ENCODE measurements at places on chromosomes 3 and 15.

GRCh38 chr3:5143464-5143863 lies 21.4 kb downstream of the ARL8B start:
- no peak for DNase-seq

GRCh38 chr3:157088601-157089454 lies 71.1 kb downstream of the CCNL1 start:
- DNase-seq: peak; percentile 95

DNA sequence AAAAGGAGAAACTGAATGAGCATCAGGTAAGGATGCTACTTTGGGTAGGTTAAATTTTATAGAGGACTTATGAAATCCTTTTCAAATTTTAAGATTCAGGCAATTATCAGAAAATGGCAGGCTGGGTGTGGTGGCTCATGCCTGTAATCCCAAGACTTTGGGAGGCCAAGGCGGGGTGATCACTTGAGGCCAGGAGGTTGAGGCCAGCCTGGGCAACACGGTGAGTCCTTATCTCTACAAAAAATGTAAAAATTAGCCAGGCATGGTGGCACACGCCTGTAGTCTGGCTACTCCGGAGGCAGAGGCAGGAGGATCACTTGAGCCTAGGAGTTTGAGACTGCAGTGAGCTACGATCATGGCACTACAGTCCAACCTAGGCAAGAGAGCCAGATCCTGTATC lies 23.1 kb downstream of the DCUN1D1 start:
- DNase-seq: no peak

- DNase-seq: no peak
Observed at GRCh38 chr15:75891895-75892294, 11.8 kb upstream of the FBXO22 start.

DNA sequence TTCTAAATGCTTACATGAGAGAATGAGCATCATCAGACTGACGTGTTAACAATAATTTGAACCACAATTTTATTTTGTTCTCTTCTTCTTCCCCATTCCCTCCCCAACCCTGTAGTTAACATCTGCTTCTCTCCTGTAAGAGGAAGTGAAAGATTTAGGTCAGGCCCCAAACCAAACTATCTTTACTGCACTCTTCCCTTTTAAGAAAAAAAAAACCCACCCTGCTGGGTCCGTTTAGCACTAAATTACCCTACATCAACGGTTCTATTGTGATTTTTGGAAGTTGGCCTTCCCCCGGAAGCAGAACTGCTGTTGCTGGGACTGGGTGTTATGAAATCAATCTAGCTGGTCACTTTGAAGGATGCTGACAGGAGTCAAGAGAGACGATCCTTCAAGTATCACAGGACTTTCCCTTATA lies 49.4 kb downstream of the NFKBIZ start:
- DNase-seq: peak; percentile 34

DNA sequence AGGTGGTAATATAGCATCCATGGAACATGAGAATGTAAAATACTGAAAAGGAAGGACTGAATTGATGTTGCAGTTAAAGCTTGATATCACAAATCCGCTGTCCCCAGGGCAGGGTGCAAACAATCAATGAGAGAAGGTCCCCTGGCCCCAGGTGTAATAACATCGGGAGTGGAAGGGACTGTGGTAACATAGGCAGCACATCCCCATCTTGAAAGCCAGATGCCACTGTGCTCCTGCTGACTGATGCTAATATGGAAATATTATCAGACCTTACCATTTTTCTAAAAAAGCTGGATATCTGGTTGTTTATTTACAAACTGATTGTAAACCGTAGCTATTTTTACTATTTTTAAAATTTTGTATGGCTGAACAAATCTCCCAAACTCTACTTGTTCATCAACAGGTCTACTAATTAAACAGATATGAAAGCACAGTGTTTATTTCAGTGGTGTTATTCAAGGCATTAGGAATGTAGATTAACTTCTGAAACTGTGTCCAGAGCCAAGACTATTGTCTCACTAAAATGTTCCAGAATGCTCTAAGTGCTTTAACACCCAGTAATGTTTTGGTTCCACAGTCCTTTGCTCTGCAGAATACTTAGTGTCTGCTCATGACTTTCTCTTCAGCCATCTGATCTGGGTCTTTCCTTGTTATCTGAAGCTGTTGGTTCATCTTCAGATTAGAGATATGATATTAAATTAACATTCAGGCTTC lies 386.0 kb upstream of the RARB start:
- no peak for DNase-seq

DNA sequence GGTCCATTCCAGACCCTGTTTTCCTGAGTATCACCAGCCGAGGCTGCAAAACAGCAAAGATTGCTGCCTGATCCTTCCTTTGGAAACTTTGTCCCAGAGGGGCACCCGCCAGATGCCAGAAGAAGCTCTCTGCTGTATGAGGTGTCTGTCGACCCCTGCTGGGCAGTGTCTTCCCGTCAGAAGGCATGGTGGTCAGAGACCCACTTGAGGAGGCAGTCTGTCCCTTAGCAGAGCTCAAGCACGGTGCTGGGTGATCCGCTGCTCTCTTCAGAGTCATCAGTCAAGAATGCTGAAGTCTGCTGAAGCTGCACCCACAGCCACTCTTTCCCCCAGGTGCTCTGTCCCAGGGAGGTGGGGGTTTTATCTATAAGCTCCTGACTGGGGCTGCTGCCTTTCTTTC lies 1121.2 kb downstream of the NSUN3 start:
- DNase-seq: no peak

GRCh38 chr15:29698030-29698701 lies 124.1 kb downstream of the TJP1 start:
- DNase-seq: no peak

DNA sequence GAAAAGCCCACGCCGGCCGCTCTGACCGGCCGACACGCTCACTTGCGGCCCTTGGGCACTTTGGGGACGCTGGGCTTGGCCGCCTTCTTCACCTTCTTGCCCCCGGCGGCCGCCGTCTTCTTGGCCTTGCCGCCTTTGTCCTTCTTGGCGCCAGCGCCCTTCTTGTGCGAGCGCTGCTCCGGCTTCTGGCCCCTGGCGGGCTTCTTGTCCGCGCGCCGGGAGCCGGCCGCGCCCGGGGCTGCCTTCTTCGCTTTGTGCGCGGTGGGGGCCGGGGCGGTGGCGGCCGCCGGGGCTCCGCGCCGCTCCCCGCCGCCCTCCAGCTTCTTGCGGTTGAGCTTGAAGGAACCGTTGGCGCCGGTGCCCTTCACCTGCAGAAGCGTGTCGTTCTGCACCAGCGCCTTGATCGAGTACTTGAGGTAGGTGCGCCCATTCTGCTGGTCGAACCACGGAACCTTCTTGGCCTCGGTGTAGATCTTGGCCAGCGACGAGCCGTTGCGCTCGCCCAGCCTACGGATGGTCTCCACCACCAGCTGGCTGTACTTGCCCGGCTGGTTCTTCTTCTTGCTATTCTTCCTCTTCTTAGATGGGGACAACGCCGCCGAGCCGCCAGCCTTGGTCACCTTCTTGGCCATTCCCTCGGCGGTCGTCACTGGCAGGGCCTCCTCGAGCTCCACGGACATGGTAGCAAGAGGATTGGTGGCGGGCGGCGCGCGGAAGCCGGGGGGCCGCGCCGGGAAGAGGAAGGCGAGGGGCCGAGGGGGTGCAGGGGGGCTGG lies 36.7 kb downstream of the HMCES start:
- DNase-seq: peak; percentile 48

- DNase-seq: no peak
Observed at GRCh38 chr3:175278680-175279079, 419.5 kb downstream of the NAALADL2 start.

DNA sequence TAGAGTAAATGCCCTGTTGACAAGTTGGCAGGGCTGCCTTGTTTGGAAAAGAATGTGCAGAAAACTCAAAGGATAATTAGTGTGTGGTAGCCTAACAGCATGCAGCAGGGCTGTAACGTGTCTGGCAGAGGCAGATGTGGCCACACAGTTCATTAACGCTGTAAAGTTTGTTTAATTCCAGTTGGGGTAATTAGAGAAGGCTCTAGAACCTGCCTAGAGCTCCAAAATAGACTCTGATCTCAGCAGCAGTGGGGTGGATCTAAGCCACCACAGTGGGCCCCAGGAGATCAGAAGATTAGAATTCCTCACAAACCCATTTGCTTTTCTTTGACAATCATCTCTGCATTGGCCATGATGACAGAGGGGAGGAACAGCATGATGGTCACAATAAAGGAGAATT lies 65.1 kb upstream of the LEKR1 start:
- DNase-seq: no peak

DNA sequence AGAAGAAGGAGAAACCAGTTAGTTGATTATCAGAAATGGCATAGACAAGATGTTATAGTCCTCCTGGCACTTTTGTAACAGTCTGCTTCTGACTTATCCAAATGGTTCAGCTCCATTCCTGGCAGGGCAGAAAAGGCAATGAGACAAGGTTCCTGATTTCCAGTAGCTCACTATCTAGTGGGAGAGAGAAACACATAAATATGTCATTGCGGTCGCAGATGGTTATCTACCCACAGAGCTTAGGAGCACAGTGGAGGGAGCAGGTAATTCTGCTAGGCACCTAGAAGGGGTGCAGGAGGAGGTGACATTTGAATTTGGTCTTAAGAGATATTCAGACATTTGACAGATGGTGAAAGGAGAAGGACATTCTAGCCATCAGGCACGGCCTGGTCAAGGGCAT lies 78.1 kb downstream of the TAMM41 start:
- no peak for DNase-seq

GRCh38 chr3:29410660-29411405 lies 130.0 kb downstream of the RBMS3 start:
- DNase-seq: no peak

DNA sequence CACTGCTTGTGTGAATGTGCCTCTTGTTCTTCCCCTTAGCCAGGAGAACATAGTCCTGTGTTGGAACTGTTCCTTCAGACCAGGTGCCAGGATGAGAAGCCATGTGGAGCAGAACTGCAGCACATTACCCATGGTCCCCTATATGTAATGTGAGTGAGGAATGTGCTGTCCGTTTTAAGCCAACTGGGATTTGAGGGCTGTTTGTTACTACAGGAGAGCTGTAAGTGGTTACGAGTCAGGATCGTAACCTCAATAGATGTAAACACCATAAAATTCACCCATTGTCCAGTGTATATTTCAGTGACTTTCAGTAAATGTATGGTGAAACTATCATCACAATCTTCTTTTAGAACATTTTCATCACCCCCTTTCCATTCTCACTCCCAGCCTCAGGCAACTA lies 10.1 kb upstream of the SCAP start:
- no peak for DNase-seq

DNA sequence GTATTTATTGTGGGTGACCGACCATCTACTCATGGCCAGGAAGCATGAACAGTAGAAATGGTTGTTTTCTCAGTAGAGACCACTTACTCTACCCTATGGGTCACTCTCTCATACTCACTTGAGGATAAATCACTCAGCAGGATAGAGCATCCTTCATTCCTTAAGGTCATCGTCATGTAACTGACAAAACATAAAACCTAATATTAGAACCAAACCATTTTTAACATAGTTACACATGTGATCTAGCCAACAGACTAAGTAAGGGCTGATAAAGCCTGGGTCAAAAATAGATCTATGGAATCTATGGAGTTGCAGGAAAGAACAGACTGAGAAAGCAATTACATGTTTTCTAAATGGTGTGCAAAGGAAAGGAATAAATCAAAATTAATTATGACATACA lies 769.1 kb downstream of the NTRK3 start:
- DNase-seq: no peak

DNA sequence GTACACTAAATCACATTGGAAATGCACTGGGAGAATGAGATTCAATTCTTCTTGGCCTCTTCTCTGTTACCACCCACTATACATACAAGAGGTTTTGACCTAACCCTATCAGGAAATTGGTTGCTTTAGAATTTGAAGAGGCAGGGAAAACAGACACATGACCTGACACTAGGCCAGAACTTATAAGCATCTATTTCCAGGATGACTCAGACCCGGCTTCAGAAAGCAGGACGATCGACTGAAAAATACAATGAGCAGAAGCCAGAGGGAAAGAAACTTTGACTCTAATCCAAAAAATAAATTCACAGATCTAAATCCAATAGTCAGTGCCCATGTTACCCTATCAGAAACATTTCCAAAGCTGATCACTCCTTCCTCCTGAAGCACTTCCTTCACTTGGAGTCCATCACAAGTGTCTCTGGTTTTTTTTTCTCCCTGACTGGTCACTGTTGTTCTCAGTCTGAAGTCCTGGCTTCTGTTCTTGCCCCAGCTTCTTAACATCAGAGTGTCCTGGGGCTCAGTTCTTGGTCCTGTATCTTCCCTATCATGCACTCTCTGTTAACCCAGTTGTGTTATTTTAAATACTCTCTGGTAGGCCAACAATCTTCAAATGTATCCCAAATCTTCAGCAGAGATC lies 133.6 kb downstream of the P2RY1 start:
- DNase-seq: no peak

DNA sequence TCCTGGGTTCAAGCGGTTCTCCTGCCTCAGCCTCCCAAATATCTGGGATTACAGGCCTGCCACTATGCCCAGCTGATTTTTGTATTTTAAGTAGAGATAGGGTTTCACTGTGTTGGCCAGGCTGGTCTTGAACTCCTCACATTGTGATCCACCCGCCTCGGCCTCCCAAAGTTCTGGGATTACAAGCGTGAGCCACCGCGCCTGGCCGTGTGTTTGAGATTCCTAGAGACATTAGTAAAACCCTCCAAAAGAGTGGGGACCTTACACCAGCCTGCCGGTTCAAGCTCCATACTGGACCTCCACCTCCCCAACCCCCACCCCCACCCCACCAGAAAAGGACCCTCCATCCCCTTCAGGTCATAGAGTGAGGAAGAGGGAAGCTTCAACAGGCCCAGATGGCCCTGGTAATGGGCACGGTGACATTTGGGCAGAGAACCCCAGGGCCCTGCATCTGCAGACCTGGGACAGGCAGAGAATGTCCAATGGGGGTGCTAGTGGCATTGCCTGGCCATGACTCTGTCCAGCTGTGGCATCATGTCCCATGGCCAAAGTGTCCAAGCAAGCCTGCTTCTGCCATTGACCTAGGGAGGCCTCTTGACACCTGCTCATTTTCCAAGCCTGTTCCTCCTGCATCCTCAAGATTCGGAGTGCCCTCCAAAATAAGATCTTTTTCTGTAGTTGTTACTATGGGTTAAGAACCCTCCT lies 108.9 kb upstream of the KLF13 start:
- DNase-seq: no peak

GRCh38 chr3:134462331-134462941 lies 23.3 kb downstream of the ANAPC13 start:
- DNase-seq: no peak

DNA sequence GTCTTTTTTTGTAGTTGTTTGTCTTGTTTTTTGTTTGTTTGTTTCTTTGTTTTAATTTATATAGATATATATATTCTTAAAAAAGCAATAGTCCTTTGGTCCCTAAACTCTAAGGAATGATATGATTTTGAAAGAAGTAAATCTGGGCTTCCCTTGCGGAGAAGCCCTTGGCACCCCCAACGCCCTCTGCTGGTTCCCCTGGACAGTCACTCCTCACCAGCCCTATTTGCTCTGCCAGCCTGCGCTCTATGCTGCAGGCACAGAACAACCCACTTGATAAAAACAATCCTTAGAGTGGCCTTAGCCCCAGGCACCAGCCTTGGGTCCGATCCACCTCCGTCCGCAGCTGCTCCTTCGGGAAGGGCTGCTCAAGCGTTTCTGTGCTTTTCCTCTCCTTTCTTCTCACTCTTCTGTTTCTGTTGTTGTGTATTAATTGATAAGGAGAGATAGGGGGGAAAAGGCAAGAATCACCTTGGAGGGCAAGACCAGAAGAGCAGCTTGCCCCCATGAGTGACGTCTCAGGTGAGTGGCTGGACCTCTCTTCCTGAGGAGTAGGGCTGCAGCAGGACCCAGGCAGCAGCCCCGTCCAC lies 13.7 kb upstream of the PARP6 start:
- peak; percentile 38 for DNase-seq

GRCh38 chr3:156859578-156859977 lies 33.4 kb downstream of the LEKR1 start:
- DNase-seq: no peak
